ENCODE measurements at places on chromosomes 11 and 22.

DNA sequence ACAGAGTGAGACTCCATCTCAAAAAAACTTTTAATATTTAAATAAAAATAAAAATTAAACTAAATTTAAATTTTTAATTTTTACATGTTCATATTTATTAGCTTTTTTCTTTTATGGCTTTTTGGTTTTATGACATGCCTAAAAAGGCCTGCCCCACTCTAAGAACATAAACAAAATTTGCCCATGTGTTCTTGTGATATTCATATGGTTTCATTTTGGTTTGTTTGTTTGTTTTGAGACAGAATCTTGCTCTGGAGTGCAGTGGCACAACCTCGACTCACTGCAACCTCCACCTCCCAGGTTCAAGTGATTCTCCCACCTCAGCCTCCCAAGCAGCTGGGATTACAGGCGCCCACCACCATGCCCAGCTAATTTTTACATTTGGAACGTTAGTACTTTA, 27.7 kb downstream of the SUSD2 start:
- no peak for DNase-seq

GRCh38 chr11:126153972-126154371, 57.5 kb downstream of the RPUSD4 start:
- DNase-seq: no peak

- DNase-seq: no peak
Observed at GRCh38 chr11:112553205-112553731, 292.6 kb upstream of the PLET1 start.

- DNase-seq: no peak
Observed at GRCh38 chr11:27150098-27150497, 109.5 kb downstream of the BBOX1 start.

GRCh38 chr11:104001561-104002056, 34.8 kb upstream of the DDI1 start:
- no peak for DNase-seq

DNA sequence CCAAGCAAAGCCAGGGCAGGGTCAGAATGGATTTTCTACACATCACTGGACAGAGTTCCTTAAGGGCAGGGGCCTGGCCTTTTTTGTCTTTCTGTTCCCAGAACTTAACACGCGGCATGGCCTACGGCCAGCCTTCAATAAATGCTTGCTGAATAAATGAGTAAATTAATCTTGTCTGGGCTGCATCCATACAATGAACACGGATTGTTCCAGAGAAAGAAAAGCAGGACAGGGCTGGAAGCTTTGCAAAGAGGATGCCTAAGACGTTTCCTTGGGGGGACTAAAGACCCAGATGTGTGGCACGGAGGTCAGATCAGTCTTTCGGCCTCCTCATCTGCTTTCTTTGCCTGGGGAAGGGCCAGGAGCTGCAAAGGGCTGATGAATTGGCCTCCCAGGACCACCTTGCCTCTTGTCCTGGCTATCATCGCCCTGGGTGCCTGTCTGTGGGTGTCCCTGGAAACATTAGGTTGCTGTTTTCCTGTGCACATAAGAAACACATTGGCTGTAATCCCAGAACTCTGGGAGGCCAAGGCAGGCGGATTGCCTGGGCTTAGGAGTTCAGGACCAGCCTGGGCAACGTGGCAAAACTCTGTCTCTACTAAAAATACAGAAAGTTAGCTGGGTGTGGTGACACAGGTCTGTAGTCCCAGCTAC, 20.8 kb upstream of the RFPL3 start:
- no peak for DNase-seq

- DNase-seq: no peak
Observed at GRCh38 chr22:38696606-38697424, 3.9 kb downstream of the JOSD1 start.

DNA sequence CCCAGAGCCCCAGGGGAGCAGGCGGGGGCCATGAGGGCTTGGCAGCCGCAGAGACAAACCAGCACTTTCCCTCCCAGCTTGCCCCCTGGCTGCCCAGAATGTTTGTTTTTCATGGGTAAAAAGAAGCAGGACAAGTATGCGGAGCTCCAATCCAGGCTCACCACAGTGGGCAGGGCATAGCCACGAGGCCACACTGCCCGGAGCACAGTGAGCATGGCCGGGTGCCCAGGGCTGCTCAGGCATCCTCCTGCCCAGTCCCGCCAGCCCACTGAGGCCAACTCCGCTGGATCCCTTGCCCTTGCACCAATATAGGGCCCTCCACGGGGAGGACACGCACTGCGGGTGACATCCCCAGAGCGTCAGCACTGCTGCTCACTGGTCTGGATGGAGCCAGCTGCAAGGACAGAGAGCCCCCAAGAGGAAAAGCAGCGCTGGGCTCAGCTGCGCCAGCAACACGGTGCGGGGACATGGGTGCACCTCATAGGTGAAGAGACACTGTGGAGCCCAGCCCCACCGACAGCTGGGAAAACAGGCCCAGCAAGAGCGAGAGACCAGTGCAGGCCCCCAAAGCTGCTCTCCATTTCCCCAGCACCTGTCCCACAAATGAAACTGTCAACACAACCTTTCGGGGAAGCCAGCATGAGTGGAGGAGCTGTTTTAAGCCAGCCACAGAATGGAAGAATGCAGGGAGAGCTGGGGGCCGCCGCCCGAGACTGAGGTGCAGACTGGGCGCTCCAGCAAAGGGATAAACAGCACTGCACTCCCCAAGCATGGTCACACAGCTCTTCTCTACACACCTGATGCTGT, 24.8 kb downstream of the ARVCF start:
- DNase-seq: no peak

DNA sequence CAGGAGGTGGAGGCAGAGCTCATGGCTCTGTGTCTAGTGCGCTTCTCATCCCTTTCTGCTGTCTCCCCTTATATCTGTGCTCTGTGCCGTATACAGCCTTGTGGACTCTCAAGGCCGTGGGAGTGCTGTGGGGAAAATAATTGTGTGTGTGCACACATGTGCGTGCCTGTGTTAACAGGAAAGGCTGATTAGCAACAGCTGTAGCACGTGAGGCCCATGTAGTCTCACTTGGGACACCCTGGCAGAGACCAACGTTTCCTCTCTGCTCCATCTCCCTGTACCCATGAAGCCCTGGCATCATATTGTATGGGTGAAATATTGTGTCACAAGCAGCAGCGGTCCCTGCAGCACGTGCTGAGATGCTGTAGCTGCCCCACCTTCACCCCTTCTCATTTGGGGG, 109.3 kb downstream of the LRRC32 start:
- DNase-seq: no peak

DNA sequence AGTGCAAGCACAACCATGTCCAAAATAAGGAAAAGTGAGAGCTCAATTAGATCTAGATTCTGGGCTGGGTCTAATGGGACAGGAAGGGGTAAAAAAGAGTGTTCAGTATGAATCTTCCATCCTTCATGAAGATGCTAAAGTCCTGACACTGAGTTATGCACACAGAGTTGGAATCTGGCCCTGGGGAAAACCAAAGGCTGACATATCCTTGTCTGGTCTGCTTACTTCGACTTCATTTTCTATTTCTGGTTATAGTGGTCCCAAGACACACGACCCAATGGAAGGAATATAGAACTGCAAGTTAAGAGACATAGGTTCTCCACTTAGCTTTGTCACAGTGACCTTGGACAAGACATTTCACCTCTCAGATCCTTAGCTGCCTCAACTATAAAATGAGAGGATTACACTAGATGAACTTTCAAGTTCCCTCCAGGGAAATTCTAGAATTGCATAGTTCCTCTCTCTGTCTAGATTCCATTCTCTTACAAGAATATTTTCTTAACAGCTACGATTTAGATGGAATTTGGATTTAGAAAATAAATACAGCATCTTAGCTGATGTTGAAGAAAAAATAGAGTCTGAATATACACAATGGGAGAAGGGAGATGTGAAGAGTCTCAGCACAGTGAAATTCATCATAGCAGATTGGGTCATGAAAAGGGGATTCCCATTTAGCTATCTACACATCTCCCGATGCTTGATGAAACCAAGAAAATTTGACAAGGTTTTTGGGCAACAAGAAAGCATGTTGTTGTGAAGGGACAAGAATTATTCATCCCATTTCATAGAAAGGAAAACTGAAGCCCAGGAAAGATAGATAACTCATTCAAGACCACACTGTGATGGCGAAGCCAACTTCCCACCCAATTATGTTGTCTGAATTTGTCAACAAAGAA, 3.3 kb downstream of the BLID start:
- no peak for DNase-seq

DNA sequence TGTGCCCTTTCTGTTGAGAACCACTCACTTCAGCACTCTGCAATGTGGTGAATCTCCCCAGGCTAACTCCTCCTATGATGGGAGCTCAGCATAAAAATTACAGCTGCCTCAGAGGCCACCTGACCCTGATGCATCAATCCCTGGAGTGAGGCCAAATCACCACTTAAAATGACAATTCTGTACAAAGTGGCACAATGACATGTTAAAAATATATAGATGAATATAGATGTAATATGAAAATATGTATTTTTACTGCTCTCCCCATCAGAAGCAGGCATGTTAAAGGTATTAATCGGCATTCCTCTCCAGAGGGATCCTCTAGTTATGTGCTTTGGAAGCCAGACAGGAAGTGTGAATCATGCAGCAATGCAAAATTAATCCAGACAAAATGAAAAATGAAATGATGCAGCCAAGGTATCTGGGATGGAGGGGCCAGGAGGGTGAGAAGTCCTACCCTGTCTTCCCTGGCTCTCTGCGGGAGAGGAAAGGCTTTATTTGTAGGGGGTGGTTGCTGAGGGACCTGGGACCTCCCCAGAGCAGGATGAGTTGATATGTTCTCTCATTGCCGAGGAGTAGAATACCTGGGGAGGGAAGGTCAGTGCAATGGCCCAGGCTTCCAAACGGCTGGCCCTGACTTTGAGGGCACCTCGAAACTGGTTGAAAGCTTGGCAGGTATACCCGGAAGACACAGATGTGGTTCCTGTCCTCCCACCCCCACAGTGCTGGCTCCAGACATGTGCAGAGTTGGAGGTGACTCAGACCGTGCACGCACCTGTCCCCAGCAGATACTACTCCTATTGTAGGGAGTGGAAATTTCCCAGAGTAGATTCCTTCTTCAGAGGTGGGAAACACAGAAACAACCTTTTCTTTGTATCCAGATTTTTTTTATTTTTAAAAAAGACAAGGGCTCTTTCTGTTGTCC, 347.9 kb upstream of the NCAM1 start:
- DNase-seq: no peak

GRCh38 chr22:42179616-42180015, 49.0 kb upstream of the CYP2D6 start:
- DNase-seq: no peak

GRCh38 chr11:128705124-128705920, 11.4 kb downstream of the FLI1 start:
- no peak for DNase-seq

DNA sequence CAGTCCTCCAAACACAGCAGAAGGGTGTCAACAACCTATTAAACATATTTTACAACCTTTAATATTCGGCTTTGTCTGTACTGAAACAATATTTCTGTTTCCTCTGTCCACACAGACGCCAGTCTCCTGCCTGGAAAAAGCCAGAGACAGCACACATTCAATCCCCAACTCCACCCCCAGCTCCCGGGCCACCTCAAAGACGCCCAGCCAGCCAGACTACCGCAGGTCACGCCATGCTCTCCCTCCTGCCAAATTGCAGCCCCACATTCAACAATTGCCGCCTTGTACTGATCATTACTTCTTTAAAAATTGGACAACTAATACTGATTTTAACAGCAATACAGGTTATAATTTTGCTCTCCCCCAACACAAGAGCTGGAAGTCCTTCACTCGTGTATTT, 1.2 kb downstream of the SERGEF start:
- DNase-seq: no peak

- DNase-seq: no peak
Observed at GRCh38 chr11:131734871-131735270, 364.5 kb downstream of the NTM start.

GRCh38 chr22:47369431-47370015, 607.1 kb downstream of the TBC1D22A start:
- no peak for DNase-seq

- no peak for DNase-seq
Observed at GRCh38 chr11:92266806-92267205, 42.2 kb downstream of the FAT3 start.

- no peak for DNase-seq
Observed at GRCh38 chr11:8307601-8308000, 43.9 kb upstream of the LMO1 start.

DNA sequence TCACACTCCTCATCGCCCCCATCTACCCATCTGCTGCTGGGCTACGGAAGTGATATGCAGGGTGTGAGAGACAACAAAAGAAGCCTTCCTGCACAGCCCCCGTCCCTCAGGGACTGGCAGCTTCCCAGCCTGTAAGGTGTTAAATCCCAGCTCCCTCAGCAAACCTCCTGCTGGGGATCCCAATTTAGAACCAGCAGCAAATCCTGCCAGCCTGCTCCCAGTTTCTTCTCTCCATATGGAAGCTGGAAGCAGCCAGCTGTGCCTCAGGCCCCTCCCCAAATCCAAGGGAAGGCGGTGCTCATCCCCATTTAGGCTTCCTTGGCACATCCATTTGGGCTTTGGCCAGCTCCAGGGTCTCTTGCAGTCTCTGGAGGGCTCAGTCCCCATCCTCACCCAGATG, 47.5 kb downstream of the PAMR1 start:
- no peak for DNase-seq

DNA sequence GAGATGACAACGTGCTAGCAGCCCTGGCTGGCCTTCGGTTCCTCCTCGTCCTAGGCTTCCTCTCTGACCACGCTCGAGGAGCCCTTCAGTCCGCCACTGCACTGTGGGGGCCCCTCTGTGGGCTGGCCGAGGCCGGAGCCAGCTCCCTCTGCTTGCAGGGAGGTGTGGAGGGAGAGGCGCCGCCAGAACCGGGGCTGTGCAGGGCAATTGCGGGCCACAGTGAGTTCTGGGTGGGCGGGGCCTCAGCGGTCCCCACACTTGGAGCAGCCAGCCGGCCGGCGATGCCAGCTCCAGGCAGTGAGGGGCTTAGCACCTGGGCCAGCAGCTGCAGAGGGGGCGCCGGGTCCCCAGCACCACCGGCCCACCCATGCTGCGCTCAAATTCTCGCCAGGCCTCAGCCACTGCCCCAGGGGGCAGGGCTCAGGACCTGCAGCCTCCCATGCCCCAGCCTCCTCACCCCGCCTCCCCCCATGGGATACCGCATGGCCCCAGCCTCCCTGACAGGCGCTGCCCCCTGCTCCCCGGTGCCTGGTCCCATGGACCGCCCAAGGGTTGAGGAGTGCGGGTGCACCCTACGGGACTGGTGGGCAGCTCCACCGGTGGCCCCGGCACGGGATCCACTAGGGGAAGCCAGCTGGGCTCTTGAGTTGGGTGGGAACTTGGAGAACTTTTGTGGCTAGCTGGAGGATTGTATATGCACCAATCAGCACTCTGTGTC, 399.4 kb downstream of the LUZP2 start:
- no peak for DNase-seq

- peak; percentile 79 for DNase-seq
Observed at GRCh38 chr22:19179497-19180048, 1.0 kb upstream of the SLC25A1 start.

DNA sequence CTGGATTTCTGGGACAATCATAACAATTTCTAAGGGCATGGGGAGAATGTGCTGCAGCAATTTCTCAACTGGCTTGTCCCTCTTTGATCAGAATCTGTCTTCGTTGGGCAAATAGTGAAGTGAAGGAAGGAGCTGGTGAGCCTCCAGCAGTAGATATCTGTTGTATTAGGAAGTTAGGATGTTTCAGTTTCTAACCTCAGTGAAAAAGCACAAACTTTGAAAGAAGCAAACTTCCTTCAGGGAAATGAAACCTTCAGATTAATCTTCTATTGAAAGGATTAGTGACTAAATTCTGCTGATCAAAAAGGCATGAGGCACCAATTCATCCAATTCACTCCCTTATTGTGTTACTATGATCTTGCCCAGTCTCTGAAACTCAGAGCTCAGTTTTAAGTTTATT, 24.3 kb downstream of the LMO2 start:
- DNase-seq: no peak

Data from GM12891 (cell line).